ENCODE measurements at places on chromosomes 12 and 14. TPM values are rescaled to one million over a fixed set of nuclear protein-coding genes. Genes with fewer than 3 reads are reported as not detected.
A peak's percentile ranks its signal among the peaks of the same experiment; 100 is the strongest.

- DNase-seq = no peak
- no peaks in the 10 kb centered on the region for H3K4me1 ChIP-seq
- no peak overlapping the region for H3K27ac ChIP-seq
Measured at GRCh38 chr12:32516230-32516629, 116.9 kb downstream of the FGD4 start.

GRCh38 chr12:108722992-108723766 lies 8.1 kb downstream of the CORO1C start:
- peaks cover 23% of the 10 kb centered on the region for H3K36me3 ChIP-seq
- H3K27me3 ChIP-seq = no peaks in the 10 kb centered on the region
- H3K4me1 ChIP-seq = peaks cover 83% of the 10 kb centered on the region
- H3K27ac ChIP-seq = peak overlapping the region; percentile 92
- no peak overlapping the region for H3K4me3 ChIP-seq
- peak; percentile 64 for DNase-seq

- H3K4me3 ChIP-seq = no peak overlapping the region
- H3K27ac ChIP-seq = peak overlapping the region; percentile 82
- peak; percentile 74 for DNase-seq
- H3K4me1 ChIP-seq = peaks cover 47% of the 10 kb centered on the region
Measured at GRCh38 chr12:115223991-115224390, 540.0 kb upstream of the TBX3 start.

GRCh38 chr12:102675672-102676071 lies 195.3 kb upstream of the IGF1 start:
- H3K27me3 ChIP-seq = no peaks in the 10 kb centered on the region
- H3K36me3 ChIP-seq = no peaks in the 10 kb centered on the region
- no peak overlapping the region for H3K27ac ChIP-seq
- DNase-seq = peak; percentile 15

DNA sequence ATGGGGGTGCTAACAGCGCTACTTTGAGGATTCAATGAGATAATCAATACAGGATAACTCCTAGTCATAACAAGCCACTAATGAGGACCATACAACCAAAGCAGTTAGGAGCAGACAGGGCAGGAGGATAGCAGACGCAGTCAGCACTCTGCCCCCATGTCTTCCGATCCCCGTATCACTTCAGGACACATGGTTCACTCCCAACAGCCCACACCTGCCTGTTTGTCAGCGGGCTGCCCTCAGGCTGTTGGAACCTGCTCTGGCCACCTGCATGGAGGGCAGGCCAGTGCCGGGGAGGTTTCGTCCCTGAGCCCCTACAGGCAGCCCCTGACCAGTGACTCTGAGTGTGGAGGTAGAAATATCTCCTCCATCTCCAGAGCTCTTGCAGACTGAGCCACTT lies 37.1 kb upstream of the LTBP2 start:
- no peak overlapping the region for H3K27ac ChIP-seq
- H3K4me1 ChIP-seq = peaks cover 13% of the 10 kb centered on the region
- no peak for DNase-seq
- no peaks in the 10 kb centered on the region for H3K36me3 ChIP-seq

DNA sequence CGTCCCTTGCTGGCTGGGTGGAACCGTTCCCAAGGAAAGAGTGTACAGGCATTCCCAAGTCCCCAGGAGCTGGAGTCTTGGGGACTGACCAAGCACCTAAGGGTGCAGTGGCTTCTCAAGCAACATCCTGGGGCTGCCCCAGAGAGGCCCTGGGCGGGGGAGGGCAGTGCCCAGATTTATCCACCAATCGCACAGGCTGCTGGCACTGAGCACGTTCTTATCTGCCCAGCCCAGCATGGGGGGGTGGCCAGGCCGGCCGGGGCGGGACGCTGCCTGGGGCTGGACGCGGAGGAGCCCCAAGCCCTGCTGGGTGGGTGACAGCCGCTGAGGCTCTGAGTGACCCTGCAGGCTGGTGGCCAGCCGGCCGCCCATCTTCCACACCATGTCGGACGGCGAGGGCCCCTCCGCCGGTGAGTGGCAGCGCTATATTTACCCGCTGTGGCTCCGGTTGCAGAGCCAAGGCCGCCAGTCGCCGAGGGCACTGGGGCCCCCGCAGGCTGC lies 53.4 kb downstream of the CYP46A1 start:
- peak; percentile 82 for DNase-seq
- H3K27me3 ChIP-seq = no peaks in the 10 kb centered on the region
- H3K4me3 ChIP-seq = peak overlapping the region; percentile 58

GRCh38 chr12:7678744-7679143 lies 13.0 kb upstream of the APOBEC1 start:
- no peaks in the 10 kb centered on the region for H3K27me3 ChIP-seq
- H3K4me1 ChIP-seq = no peaks in the 10 kb centered on the region
- H3K36me3 ChIP-seq = no peaks in the 10 kb centered on the region
- DNase-seq = no peak

GRCh38 chr14:89730687-89731086 lies 223.8 kb downstream of the EFCAB11 start:
- H3K4me1 ChIP-seq = no peaks in the 10 kb centered on the region
- H3K27ac ChIP-seq = no peak overlapping the region
- no peak overlapping the region for H3K4me3 ChIP-seq
- H3K36me3 ChIP-seq = no peaks in the 10 kb centered on the region
- no peaks in the 10 kb centered on the region for H3K27me3 ChIP-seq
- no peak for DNase-seq

DNA sequence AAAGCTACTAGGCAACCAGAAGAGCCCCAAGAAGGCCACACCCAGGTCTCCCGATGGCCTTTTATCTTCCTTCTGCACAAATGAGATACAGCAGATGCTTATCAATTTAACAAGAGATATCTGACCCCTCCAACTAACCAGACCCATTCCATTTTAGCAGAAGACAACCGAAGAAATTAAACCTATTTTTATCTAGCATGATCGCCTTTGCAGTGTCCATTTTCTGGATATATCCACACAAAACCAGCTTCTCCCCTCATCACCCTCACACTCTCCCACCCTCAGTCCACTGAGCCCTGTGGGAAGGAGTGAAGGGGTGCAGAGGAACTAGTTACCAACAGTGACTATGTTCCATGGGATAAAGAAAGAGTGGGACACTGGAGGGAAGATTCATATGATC lies 20.9 kb upstream of the DHRS4 start:
- no peak for DNase-seq
- no peaks in the 10 kb centered on the region for H3K4me1 ChIP-seq
- no peak overlapping the region for H3K27ac ChIP-seq

- H3K4me1 ChIP-seq = peaks cover 11% of the 10 kb centered on the region
- H3K27me3 ChIP-seq = 0 out of 2 replicates have a peak, but pooled peaks cover 5% of the 10 kb centered on the region
- H3K27ac ChIP-seq = no peak overlapping the region
- H3K4me3 ChIP-seq = no peak overlapping the region
- H3K36me3 ChIP-seq = no peaks in the 10 kb centered on the region
Measured at GRCh38 chr14:89139404-89140247, 277.4 kb downstream of the FOXN3 start.

- no peaks in the 10 kb centered on the region for H3K27me3 ChIP-seq
- no peaks in the 10 kb centered on the region for H3K36me3 ChIP-seq
- H3K4me3 ChIP-seq = no peak overlapping the region
- no peak overlapping the region for H3K27ac ChIP-seq
Measured at GRCh38 chr12:80199931-80200330, 100.6 kb downstream of the OTOGL start.

DNA sequence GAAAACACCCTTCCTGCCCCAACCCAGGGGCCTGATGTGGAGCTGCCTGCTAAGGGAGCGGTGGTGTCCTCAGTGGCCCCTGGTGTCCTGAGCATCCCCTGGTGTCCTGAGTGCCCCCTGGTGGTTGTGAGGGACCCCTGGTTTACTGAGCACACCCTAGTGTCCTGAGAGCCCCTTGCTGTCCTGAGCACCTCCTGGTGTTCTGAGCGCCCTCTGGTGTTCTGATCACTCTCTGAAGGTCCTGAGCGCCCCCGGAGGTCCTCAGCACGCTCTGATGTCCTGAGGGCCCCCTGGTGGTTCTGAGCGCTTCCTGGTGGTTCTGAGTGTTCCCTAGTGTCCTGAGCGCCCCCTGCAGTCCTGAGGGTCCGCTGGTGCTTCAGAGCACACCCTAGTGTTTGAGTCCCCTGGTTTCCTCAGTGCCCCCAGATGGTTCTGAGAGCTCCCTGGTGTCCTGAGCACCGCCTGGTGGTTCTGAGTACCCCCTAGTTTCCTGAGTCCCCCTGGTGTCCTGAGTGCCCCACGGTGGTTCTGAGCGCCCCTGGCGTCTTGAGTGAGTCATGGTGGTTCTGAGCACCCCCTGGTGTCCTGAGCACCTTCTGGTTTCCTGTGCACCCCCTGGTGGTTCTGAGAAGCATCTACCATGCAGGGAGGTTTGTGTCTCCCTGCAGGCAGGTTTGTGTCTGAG lies 1004.2 kb downstream of the TMEM121 start:
- no peaks in the 10 kb centered on the region for H3K4me1 ChIP-seq
- DNase-seq = no peak
- H3K4me3 ChIP-seq = no peak overlapping the region
- H3K27me3 ChIP-seq = no peaks in the 10 kb centered on the region
- no peak overlapping the region for H3K27ac ChIP-seq

DNA sequence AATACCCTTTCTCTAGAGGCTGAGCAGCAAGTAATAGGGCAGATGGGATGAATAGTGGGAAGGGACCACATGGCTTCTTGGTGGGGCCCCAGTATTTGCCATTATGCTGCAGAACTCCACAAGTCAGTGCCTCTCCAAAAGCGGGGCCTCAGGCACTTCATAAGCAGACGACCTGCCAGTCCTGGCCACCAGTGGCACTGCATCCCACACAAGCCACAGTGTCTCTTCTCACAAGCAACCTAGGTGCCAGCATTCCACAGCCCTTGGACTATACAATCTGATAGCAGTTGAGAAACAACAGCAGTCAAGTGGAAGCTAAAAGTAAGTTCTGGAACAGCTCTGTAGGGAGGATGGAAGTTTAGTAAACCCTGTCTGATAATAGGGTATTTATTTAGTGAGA lies 4.2 kb upstream of the SLC8A3 start:
- no peak overlapping the region for H3K4me3 ChIP-seq
- H3K27me3 ChIP-seq = no peaks in the 10 kb centered on the region
- peaks cover 9% of the 10 kb centered on the region for H3K4me1 ChIP-seq
- DNase-seq = no peak

GRCh38 chr12:27221625-27222387 lies 22.3 kb upstream of the STK38L start:
- H3K4me1 ChIP-seq = no peaks in the 10 kb centered on the region
- DNase-seq = no peak
- no peaks in the 10 kb centered on the region for H3K36me3 ChIP-seq
- no peak overlapping the region for H3K4me3 ChIP-seq
- no peak overlapping the region for H3K27ac ChIP-seq

GRCh38 chr12:113359133-113359938 lies 949 bp downstream of the PLBD2 start:
- H3K36me3 ChIP-seq = 0 out of 2 replicates have a peak, but pooled peaks cover 3% of the 10 kb centered on the region
- peak overlapping the region; percentile 92 for H3K4me3 ChIP-seq
- no peak overlapping the region for H3K27ac ChIP-seq
- no peak for DNase-seq

- peaks cover 32% of the 10 kb centered on the region for H3K4me1 ChIP-seq
- no peak overlapping the region for H3K4me3 ChIP-seq
- H3K36me3 ChIP-seq = peaks cover 3% of the 10 kb centered on the region
Measured at GRCh38 chr14:77301103-77301502, 19.6 kb downstream of the POMT2 start.

GRCh38 chr14:73462048-73462715 lies 3.8 kb upstream of the NUMB start:
- no peak for DNase-seq
- H3K27me3 ChIP-seq = no peaks in the 10 kb centered on the region
- H3K4me1 ChIP-seq = peaks cover 44% of the 10 kb centered on the region
- no peak overlapping the region for H3K27ac ChIP-seq
- H3K4me3 ChIP-seq = no peak overlapping the region

The PRH2 gene
- not detected for total RNA-seq

The TAS2R9 gene
- not detected for total RNA-seq

The ISM2 gene
- total RNA-seq = not detected

The KLRC3 gene
- not detected for total RNA-seq

The RASSF9 gene
- not detected for total RNA-seq

The MGAT4C gene
- total RNA-seq = not detected

The SMOC1 gene
- not detected for total RNA-seq

Data from SJSA1 (cell line).